GOT3 (cell line): ENCODE measurements at places on chromosomes 6 and 20.

DNA sequence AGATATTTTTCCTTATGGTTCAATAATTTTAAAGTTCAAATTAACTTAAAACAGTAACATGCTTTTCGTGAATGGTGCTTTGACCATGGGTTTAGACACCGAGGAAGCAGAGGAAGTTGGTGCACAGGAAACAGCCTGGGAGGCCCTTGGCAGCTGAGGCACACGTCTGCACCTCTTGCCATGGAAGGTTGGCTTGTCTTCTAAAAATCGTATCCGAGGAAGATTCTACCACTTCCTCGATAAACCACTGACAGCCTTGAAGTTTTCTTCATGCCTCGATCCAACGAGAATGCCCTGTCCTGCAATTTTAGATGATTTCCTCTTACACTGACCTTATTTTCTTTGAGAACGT, 12.2 kb downstream of the DLL1 start:
- no peak for DNase-seq

- no peak for DNase-seq
Observed at GRCh38 chr20:29306390-29307072, 1950.9 kb upstream of the DEFB115 start.

- DNase-seq, result no peak
Observed at GRCh38 chr6:148528292-148528691, 185.7 kb downstream of the SASH1 start.

DNA sequence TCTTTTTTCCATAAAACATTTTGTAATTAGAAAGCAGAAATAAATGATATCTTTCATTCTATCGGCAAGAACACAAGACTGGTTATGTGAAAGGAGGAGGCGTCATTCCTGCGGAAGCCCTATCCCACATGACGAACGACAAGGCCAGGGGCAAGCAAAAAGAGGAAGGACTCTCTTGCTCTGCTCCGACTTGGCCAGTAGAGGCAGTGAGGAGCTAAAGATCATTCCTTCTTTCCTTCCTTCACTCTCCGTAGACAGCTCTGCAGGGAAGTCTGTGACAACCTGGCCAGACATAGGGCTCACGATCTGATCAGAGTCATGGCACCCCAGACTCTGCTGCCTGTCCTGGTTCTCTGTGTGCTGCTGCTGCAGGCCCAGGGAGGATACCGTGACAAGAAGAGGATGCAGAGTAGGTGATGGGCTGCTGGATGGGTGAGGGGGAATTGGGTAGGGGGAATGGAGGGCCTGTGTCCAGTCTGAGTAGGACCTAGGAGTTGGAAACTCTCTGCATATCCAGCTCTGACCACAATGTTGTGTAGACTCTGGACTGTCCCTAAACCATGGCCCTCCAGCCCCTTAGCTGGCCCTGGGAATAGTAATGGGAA, at the start of gene WFDC10A:
TSS of gene WFDC10A (plus strand) at position 244 of the 605 bp plus-strand sequence. CDS start at position 319, 75 bp downstream.
- DNase-seq, result no peak

DNA sequence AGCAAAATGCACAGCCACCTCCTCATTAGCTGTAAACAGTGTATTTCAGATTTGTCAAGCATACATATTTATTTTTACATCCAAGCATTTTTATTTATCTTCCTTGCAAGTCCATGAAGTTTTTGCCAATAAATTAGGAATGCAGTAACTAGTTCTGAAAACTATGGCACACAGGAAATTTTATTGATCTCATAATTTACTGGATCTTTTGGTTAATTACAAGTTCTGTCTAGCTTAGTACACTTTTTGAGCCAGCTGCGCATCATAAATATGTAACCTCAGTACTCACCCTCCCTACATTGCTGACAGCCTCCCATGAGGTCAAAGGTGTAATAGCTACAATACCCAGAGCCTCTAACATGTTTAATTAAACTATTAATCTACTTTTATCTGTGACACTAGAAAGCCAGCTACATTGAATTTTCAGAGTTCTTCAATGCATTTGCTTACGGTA, 898.2 kb downstream of the KIF16B start:
- DNase-seq, result no peak

DNA sequence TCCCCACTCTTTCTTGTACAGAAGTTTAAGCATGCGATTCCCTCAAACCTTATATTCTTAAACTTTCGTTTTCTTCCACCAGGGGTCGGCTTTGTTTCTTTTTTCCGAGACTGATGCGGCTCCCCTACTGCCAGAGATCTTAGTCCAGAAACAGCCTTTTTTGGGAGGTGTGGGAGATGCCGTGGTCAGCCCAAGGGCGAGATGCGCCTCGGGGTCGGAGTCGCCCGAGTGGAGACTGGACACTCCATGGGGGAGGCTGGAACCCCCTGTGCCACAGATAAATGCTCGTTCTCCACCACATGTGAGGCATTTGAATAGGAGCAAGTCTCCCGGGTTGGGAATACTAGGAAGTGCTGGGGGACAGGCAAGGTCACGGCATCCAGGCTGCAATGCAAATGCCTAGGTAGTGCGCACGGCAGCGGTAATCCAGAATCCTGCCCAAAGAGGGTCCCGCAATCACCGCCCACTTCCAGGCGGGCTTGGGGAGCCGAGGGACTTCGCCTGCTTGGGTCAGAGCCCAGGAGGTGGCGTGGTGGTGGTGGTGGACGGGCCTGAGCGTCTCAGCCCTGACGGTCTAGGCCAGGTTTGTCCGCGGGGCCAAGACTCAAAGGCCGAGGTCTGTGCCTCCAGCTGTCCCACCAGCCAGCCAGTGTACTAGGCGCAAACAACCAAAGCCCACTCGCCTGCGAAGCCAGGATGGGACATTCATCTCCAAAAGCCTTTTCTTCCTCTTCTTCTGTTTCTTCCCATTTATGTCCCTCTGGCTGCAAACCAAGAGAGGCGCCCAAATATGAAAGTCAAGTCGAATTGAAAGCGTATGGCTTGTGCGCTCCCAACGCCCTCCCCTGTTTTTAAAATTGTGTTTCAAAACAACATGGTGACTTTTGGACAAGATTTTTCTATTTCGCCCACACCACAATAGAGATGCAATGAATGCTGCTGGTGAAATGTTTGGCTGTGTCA, 39.3 kb upstream of the OSTM1 start:
- DNase-seq, result no peak

DNA sequence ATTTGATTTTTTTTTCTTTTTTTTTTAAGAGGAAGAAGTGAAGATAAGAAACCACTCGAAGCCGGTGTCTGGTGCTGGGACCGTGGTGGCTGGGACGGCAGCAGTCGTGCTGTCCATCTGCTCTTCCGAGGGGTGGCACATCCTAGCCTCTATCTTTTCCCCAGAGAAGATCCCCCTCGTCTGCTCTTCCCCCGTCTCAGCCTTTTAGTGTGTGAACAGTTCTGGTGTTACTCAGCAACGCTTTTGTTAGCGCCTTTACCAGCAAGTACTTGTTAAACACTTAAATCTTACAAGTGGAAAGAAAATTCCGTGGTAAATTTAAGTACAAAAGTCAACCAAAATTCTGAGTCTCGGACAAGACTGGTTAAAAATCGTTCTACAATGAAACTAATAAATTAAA, 90.1 kb downstream of the RSPH3 start:
- DNase-seq, result no peak

DNA sequence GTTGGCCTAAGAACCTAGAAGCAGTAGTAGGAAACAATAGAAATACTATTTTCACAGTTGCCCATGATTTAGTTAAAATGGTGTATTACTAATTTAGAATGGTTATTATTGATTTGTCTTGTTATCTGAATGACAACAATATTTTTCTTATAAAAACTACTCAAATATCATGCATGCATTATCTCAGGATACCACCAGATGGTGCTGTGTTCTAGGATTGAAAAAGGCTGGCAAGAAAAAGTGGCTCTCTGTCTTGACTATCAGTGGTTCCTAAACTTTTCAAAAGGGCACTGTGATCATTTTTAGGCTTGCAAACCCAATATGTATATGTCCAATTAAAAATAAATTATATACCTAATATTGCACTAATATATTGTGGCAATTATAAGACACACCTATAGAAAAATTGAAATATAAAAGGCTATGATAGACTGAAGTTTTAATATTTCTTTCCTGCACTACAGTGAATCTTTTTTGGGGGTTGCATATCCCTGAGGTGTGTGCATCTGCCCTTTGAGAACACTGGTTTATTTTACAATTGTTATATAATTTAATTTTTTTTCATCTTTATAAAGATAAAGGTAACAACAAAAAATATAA, 131.7 kb upstream of the MLIP start:
- no peak for DNase-seq

GRCh38 chr20:60446267-60447111, 488.3 kb downstream of the CDH26 start:
- no peak for DNase-seq

DNA sequence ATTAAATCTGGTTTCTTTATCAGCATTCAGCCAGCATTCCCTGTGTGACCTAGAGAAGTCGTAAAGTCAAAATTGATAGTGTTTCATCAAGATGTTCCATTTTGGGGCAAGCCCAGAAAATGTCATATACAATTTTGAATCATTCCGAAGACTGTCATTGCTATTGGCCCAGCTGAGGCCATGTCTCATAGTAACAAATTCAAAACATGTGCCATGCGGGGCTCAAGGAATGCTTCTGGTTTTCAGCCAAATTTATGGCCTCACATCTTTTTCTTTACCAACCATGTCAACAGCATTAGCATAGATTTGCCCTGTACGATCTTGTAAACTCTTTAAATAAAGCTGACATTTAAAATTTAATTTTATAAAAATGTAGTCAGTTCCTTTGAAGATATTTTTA, 314.7 kb downstream of the PAX1 start:
- DNase-seq, result no peak

DNA sequence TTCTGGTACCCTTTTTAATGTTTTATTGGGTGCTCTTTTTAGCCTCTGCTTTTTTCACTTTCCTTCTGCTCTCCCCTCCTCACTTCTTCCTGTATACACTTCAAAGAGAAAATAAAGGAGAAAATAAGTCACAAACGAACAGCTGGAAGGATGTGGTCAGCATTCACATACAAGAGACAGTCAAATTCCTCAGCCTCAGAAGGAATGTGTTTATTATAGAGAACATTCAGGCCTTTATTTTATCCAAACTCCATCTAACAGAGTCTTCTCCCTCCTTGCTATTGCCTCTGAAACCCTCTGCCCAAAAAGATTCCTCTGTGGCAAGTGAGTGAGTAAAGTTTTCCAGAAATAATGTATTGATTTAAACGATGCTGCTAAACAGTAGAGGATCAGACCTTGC, 490.4 kb downstream of the FRK start:
- no peak for DNase-seq

DNA sequence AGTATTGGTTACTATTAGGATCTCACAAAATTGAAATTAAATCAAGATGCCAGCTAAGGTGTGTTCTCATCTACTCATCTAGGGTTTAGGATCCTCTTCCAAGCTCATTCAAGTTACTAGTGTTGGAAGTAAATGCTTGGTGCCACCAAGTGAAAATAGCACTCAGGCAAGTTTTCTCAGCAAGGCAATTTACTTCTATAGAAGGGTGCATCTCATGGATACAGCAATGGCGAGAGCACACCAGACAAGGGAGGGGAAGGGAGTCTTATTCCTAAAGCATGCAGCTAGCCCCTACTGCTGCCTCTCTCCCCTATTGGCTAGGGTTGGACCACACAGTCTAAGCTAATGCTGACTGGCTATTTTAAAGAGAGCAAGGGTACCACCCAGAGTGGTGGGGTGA, 23.0 kb upstream of the FAM8A1 start:
- DNase-seq, result no peak

GRCh38 chr6:162833776-162834175, 106.0 kb downstream of the PACRG start:
- no peak for DNase-seq

DNA sequence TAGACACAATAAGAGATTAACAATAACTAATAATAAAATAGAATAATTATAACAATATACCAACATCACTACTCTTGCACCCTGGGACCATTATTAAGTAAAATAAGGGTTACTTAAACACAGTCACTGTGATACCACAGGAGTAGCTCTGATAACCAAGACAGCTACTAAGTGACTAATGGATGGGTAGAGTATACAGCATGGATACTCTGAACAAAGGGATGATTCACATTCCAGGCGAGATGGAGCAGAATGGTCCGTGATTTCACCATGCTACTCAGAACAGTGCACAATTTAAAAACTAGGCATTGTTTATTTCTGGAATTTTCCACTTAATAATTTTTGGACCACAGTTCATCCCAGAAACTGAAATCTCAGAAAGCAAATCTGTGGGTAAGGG, 80.0 kb upstream of the FUT9 start:
- no peak for DNase-seq

DNA sequence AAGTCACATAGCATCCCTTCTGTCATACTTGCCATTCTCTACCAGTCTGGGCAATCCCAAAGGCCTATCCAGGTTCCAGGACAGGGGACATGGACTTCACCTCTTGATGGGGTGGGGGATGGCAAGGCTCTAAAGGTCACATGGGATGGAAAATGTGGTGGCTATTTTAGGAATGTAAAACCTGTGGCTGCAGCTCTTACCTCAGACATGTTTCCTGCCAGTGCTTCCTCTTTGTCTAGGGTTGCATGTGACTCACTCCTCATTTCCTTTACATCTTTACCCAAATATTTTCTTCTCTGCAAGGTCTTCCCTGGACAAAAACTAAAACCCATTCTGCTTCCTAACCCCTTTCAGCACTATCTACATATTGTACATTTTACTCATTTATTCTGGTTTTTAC, 135.7 kb downstream of the BTBD3 start:
- DNase-seq, result no peak

- DNase-seq, result no peak
Observed at GRCh38 chr6:111416529-111416928, 66.5 kb downstream of the REV3L start.

- DNase-seq, result no peak
Observed at GRCh38 chr20:24980291-24981053, 12.1 kb downstream of the APMAP start.

DNA sequence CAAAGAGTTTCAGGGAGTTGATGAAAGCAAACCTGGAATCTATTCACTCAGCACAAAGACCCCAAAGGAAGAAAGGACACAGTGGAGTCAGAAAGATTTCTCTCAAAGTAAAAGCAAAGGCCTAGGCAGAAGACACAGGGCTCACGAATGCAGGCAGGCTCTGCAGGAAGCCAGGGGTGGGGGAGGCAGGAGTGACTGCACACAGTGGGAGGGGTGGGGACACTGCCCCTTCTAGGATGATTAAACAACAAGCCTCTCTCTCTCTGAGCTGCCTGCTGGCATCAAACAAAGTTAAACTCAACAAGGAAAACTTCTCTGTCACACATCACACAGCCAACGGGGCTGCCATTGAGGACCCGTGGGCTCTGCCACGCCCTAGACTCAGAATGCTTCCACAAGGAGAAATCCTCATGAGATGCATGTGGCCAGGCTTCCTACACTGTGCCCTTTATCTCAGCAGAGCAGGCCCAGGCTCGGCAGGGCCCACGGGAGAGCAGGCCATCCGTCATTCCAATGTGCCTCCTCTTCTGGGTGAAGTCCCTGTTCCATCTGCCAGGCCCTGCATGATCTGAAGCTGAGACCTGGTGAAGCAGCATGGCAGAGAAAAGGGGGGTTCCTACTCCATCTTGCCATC, 70.1 kb downstream of the RAMACL start:
- DNase-seq, result no peak

- no peak for DNase-seq
Observed at GRCh38 chr6:41088451-41088850, 15.7 kb downstream of the NFYA start.

GRCh38 chr6:153966001-153966400, 73.0 kb upstream of the OPRM1 start:
- DNase-seq, result no peak

GRCh38 chr6:80380566-80380965, 274.1 kb downstream of the BCKDHB start:
- no peak for DNase-seq
